Stimulated activated CD8-positive, alpha-beta memory T cell treated with anti-CD3 and anti-CD28 coated beads, Interleukin-4, amount 100 ng/mL, for 4 hours (primary cell): ENCODE measurements at places on chromosomes 1 and 21.

DNA sequence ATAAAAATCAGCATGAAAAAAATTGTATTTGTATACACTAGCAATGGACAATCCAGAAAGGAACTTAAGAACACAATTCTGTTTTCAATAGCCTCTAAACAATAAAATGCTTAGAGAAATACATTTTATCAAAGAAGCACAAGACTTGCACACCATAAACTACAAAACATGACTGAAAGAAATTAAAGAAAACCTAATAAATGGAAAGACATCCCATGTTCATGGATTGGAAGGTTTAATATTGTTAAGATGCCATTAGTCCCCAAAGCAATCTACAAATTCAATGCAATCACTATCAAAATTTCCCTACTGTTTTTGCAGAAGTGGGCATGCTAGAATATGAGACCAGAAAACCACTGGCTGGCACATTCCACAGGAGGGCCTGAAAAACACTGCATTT lies 49.4 kb downstream of the PRSS38 start:
- DNase-seq = no peak

DNA sequence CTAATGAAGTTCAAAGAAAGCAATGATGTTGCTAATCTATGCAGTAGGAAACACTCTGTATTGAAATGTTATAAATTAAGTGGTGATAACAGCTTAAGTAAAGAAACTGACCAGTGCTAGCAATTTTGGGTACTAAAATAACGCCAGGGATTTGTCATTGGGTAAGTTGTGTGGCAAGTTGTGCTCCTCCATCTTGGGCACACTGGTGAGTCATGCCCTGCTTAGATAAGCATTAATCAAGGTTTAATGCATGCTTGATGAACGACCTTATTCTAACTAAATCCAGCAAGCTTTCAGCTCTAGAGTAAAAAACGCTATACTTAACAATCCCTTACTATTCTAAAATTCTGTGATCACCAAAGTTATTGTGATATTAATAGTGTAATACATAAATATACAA lies 25.2 kb downstream of the VAMP4 start:
- DNase-seq = no peak

GRCh38 chr1:70536708-70537366 lies 125.8 kb downstream of the CTH start:
- DNase-seq = no peak

- DNase-seq = no peak
Measured at GRCh38 chr1:199410462-199410861, 617.0 kb upstream of the NR5A2 start.

DNA sequence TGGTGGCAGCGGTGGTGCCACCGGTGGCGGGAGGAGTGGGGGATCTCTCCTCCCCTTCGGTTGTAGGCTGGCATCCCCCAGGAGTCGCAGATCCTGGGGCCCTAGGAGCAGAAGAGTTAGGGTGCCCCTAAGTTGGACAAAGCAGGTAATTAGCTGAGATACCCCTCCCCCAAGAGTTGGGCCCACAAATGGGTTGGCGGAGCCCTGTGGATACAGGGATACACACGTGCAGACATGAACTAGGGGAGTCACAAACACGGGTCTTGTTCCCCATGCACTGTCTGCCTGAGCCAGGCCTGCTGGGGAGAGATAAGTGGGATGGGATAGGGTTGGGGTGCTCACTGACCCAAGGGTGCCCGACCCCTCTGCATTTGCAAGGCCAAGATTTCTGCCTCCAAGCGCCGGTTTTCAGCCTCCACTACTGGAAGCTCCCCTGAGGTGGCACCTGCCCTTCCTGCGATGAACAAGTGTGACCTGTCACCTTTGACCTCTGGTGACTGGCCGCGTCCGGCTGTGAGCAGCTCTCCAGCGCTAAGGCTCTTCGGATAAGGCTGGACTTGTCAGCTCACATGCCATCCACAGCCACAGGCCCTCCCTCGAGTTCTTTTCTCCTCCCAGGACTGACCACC lies 1.8 kb downstream of the CCDC17 start:
- no peak for DNase-seq

DNA sequence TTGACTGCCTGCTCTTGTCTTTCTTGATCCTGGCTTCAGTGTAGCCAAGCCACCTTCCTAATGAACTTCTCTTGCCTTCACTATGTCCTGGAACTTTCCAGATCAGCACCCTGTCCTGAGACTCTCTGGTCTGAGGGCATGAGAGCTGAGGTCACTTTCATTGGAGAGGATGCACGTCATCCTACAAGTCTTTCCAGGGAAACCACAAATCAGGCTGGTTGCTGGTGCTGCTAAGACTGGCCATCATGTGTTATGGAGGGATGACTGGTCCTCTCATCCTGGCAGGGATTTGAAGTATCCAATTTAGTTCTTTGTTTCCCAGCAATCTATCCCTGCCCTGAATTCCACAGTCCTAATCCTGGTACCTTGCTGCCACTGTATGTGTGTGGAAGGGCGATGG lies 228.6 kb downstream of the GPATCH2 start:
- DNase-seq = no peak

DNA sequence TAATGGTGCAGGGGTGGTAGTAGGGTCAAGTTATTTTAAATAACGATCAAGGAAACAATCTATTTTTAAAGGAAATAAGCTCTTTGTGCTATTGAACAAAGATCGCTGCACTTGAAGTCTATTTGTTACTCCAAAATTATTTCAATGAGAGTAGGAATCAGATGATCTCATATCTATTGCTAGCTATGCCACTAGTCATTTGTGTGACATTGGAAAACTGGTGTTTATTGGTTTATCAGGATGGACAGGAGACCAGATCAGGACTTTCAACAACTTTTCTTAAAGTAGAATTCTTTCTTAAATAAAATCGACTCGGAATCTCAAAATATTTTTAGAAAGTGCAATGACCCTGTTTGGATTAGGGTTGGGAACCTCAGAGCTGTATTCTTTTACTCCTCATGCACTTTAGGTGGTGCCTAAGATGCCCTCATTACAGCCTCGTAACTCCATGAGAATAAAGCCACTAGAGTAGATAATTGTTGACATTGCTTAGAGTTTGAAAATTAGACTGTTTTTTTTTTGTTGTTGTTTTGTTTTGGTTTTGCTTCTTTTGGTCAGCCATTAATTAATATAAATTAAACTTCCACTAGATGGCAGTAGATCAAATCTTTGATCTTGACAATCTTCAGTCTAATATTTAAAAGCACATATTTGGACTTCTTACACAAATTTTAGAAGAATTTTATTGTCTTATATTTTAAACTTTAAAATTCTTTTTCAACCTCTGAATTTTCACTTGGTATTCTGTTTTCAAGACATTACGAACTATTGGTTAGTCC lies 352.4 kb downstream of the USP25 start:
- no peak for DNase-seq

DNA sequence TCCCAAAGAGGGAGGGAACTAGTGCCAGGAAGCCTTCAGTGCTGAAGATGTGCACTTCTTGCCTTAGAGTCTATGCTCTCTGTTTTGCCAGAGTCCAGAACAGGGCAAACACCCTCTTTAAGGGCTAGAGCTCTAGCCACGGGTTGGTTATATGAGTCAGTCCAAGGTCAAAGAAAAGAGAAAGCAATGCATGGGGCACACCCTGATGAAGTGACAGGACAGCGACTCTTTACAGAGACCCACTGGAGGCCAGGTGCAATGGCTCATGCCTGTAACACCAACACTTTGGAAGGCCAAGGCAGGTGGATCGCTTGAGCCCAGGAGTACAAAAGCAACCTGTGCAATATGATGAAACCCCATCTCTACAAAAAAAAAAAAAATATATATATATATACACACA lies 86.1 kb downstream of the TGFBR3 start:
- no peak for DNase-seq

- DNase-seq = no peak
Measured at GRCh38 chr1:78214334-78214733, 168.6 kb downstream of the GIPC2 start.

- no peak for DNase-seq
Measured at GRCh38 chr1:31694964-31695313, 8.9 kb downstream of the COL16A1 start.

GRCh38 chr21:22225299-22225698 lies 1227.1 kb downstream of the NCAM2 start:
- DNase-seq = no peak

DNA sequence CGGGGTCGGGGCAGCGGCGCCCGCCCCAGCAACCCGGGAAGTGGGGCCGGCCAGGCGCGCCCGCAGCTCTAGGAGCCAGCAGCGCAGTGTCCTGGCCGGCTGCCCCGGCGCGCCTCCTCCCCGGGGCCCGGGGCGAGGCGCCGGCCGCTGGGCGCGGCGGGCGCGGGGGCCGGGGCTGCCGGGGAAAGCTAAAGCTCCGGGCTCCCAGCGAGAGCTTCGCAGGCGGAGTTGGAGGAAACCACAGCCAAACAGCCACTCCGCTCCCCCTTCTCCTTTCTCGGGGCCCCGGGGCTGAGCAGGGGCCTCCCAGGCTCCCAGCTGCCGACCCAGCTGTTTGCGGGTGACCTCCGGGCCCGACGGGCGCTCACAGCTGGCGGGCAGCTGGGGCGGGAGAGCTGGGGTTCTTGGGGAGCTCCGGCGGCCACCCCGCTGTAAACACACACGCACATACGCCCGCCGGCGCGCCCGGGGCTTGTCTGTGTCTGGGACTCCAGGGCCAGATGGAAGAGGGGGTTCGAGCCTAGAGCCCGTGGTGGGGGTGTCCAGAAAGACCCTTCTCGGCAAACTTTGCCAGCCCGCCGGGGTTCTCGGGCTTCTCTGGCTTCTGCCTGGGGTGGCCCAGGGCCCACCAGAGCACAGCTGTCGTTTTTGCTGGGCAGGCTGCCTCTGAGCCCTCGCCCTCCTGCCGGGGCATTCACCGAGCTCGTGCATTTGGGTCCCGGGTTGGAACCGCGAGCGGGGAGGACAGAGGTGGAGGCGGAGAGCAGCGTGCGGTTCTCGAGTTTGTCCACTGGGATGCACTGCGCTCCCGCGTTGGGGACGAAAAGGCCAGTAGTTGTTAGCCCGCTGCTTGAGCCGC lies 1.5 kb downstream of the AJAP1 start:
- DNase-seq = no peak

GRCh38 chr1:66349242-66349641 lies 184.7 kb upstream of the SGIP1 start:
- no peak for DNase-seq

DNA sequence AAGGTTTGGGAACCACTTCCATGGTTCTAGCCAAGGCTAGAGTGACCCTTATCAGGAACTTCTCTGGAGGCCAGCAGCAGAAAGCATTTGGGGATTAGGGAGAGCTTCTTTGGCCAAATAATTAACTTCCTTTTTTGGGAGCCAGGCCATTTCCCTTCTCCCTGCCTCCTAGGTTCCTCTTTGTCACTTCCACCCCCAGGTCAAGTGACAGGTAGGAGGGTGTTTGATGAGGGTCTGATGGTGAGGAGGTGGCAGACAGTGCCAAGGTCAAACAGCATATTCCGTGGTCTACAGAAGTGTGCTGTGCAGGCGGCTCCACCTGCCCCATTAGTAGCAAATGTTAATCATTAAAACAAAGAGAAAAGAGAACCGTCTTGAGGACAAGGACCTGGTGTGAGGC lies 1.9 kb upstream of the KCNA10 start:
- DNase-seq = no peak

GRCh38 chr1:154857022-154857421 lies 13.1 kb downstream of the KCNN3 start:
- no peak for DNase-seq

GRCh38 chr1:147052677-147053076 lies 114.6 kb downstream of the NBPF12 start:
- DNase-seq = no peak

- no peak for DNase-seq
Measured at GRCh38 chr1:236465959-236466303, 57.9 kb upstream of the LGALS8 start.

DNA sequence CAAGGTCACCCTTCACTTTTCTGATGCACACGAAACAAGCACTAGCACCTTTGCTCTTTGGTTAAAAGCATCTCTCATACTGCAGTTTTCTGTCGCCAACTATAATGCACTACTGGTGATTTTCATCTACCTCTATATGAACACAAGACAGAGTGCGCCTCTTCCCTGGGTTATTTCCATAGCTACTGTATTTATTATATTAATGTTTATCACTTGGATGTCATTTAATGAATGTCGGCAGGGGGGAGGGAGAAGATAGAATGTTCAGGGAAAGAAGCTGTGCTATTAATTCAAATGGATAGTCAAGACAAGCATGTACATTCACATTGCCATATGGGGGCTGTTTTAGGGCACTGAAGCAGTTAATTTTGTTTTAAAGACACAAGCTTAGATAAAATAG lies 174.1 kb upstream of the SAMSN1 start:
- DNase-seq = no peak

- DNase-seq = no peak
Measured at GRCh38 chr1:12314333-12314903, 84.6 kb downstream of the VPS13D start.

GRCh38 chr1:157509546-157510232 lies 42.6 kb downstream of the FCRL5 start:
- no peak for DNase-seq

GRCh38 chr1:39006726-39007645 lies 15.9 kb downstream of the AKIRIN1 start:
- DNase-seq = no peak

DNA sequence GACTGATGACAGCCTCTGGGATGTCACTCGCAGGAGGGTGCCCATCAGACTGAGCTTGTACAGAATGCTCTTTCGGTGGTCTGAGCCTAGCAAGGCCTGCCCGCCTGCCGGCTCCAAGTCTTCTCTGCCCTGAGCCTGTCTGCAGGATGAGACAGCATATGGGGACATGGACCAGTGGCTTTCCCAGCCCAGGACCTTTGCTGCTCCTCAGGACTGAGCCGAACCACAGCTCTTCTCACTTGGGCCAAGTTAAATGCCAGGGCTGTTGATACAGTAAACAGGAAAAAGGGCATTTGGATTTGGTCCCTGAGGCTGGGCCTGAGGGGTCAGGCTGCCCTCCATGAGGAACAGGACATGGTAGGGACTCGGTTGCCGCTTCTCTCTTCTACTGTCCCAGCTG lies 64.3 kb upstream of the EPS8L3 start:
- DNase-seq = no peak

GRCh38 chr21:35342440-35342839 lies 293.3 kb upstream of the RUNX1 start:
- DNase-seq = no peak

GRCh38 chr1:41243079-41243385 lies 926 bp upstream of the SCMH1 start:
- DNase-seq = no peak

GRCh38 chr1:170856455-170856854 lies 78.9 kb upstream of the MROH9 start:
- DNase-seq = no peak

GRCh38 chr1:209603877-209604276 lies 20.4 kb downstream of the CAMK1G start:
- no peak for DNase-seq

DNA sequence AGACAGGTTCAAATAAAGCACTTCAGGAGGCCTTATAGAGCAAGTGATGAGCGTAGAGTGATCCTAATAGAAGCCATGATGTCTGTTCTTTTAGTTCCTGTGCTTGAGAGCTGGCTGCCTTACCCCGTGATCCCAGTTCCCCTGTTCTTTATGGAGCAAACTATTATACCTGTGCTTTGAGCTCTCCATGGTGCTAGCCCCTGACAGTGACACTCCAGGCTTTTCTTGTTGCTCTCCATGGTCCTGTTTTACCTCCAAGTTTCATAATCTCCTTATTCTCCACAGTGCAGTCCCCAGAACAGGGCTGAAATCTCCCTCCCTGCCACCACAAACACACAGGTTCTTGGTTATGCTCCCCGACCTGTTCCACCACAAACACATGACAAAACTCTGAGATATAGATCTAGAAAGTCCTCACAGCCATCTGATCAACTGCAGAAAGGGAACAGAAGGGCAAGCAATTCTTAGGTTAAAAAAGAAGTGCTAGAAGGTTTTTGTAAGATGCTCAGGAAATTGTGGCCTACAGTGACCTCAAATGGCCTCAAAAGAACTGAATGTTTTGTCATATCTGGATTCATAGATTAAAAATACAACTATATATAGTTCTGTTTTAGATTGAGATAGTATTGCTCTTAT lies 6.0 kb downstream of the CADM3 start:
- no peak for DNase-seq
